HEK293T (cell line): ENCODE measurements at places on chromosomes 2 and 18.

DNA sequence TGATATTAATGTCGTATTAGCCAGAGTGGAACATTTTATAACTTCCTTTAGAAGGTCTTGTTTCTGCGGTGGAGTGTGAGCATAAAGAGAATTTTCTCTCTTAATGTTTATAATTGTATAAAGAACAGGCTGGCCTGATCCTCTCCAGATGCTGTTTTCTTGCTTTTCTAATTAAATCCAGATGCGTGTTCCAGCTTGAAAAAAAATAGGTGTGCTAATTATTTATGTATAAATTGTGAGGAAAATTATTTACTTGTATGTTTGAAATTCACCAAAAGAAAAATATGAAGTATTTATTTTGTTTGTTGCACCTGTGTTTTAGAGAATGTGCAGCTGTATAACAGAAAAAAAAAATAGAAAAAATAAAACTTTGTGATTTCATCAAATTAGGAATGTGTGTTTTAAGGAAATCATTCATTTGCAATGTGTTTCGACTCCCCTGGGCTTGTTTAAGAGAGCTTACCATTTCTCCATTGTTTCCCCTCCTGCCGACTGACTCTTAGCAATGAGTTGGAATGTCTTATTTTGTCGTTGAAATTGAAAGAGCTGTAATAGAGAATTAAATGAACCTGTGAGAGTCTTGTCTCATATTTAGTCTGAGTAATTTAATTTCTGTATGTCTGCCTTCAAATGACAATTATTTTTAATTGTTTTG lies 220.1 kb upstream of the NXPH2 start:
- no peak for DNase-seq

DNA sequence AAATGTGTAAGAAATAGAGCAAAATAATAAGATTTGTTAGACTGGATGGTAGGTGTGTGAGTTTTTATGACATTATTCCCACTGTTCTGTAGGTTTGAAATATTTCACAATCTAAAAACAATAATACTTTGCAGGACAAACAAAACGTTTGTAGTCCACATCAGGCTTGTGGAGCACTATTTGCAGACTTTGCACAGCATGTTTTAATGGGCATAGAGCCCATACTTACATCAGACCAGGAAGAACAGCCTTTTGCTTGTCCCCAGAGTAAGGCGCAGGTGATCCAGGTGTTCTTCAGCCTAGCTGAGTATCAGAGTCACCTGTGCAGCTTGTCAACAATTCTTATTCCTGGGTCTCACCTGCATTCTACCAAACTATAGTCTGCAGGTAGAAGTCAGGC lies 9.1 kb upstream of the STK39 start:
- no peak for DNase-seq

DNA sequence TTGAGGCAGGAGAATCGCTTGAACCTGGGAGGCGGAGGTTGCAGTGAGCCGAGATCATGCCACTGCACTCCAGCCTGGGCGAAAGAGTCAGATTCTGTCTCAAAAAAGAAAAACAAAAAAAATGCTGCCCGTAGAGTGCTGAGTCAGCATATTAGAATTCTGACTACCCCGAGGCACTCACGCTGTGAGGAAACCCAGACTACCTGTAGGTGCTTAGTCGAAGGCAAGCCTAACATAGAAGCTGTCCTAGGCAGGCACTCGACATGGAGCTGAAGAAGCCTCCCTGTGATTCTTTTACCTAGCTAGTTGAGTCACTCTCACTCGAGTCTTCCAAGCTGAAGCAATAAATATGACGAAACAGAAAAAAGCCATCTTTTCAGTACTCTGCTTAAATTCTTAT lies 1323.2 kb upstream of the DDX18 start:
- no peak for DNase-seq

GRCh38 chr2:127733816-127734537 lies 32.7 kb downstream of the SFT2D3 start:
- no peak for DNase-seq
